ENCODE measurements at places on chromosomes 6 and 20.

- no peak for DNase-seq
These were observed 85.7 kb downstream of the GJA1 start for GRCh38 chr6:121521164-121521555.

- no peak for DNase-seq
These were observed 81.9 kb downstream of the GJA10 start for GRCh38 chr6:89975991-89976693.

- no peak for DNase-seq
These were observed 47.6 kb upstream of the RNF24 start for GRCh38 chr20:4062721-4063606.

GRCh38 chr6:139028215-139028657 lies 309 bp upstream of the ABRACL start:
- no peak for DNase-seq

DNA sequence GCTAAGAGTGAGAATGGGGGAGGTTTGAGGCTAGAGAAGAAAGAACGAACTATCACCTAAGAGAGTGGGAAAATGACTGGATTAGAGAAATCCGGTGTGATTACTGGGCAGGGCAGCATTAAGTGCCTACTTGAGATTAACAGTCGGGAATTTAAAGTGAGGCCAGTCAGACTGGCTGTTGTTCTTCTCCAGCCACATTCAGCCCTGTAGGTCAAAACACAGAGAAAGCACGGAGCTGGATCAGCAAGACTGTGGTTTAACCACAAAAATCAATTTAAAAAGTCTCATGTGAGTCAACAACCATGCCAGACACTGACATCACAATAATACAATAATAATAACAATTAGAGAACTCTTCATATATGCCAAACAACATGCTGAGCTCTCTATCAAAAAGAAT lies 301.9 kb upstream of the SGK1 start:
- no peak for DNase-seq

Data from activated CD8-positive, alpha-beta memory T cell treated with anti-CD3 and anti-CD28 coated beads for 1 hour (primary cell).